ENCODE measurements at places on chromosomes 3 and 15.

DNA sequence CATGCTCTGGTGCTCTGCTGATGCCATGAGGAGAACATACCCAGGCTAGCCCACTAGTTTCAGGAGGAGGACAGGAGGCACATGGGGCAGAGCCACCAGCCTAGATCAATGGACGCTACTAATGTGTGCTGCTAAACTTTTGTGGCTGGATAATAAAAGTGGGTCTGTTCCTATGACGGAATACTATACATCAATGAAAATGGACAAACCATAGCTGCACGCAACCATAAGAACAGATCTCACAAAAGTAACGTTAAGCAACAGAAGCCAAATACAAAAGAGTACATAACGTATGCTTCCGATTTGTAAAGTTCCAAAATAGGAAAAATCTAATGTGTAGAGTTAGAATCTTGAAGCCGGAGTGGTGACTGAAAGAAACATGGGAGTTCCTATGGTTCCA, 11.5 kb downstream of the B4GALT4 start:
- no peak for DNase-seq

- no peak for DNase-seq
These were observed 9.2 kb downstream of the GATA2 start for GRCh38 chr3:128483657-128484403.

GRCh38 chr3:9175421-9175820, 74.0 kb downstream of the SRGAP3 start:
- no peak for DNase-seq

GRCh38 chr15:36742696-36743095, 163.3 kb downstream of the CDIN1 start:
- DNase-seq: no peak

- no peak for DNase-seq
These were observed 68.7 kb upstream of the ADPGK start for GRCh38 chr15:72852273-72852672.

- DNase-seq: no peak
These were observed 172.1 kb upstream of the MITF start for GRCh38 chr3:69567023-69567709.

- DNase-seq: no peak
These were observed 20.0 kb upstream of the ELP6 start for GRCh38 chr3:47533481-47533880.

- no peak for DNase-seq
These were observed 171.4 kb downstream of the NFKBIZ start for GRCh38 chr3:102020735-102021134.

- no peak for DNase-seq
These were observed 46.7 kb downstream of the SLC9C1 start for GRCh38 chr3:112247350-112247749.

DNA sequence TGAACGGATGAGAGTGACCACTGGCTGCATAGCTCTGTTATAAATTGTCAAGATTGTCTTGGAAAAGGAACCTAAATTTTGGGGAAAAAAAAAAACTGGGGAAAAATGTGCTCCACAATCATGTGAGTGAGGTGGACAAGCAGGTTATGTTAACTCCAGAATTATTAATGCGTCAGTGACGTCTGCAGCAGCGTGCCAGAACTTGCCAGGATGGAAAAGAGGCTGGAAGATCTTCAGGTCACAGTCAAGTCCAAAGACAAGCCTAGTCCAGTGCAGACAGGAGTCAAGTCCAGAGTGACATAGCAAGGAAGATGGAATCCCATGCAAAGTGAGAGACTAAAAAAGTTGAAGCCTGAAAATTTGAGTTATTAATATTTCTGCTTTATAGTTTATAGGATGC, 140.6 kb downstream of the RYR3 start:
- DNase-seq: no peak

- DNase-seq: no peak
These were observed 35.0 kb downstream of the ATP2B2 start for GRCh38 chr3:10470120-10471053.

DNA sequence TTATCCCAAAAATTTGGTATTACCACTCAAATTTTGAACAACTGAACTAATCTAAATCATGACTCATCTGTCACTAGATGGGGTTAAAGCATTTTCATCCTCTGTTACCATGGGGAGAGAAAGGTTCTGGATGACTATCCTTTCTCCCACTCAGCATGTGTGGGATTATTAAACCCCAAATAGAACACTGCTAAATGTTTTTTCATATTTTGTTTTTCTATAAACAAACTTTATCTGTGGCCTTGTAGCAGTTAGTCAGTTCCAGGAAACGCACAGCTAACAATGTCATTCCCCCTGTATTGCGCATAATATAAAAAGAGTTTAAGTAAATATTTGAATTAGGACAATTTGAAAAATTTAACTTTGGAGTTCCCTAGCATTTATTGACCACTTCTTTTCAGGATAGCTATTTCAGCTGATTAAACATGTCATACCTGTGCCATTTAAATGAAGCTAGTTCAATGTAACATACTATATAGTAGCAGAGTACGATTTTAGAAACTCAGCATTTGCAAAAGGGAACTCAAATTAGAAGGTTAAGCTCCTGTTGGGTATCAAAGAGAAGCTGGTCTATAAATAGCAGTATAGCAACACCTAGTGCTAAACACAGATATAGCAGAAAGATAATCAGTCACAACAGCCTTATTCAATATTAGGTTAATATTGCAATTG, 9.2 kb upstream of the TMEM212 start:
- no peak for DNase-seq

DNA sequence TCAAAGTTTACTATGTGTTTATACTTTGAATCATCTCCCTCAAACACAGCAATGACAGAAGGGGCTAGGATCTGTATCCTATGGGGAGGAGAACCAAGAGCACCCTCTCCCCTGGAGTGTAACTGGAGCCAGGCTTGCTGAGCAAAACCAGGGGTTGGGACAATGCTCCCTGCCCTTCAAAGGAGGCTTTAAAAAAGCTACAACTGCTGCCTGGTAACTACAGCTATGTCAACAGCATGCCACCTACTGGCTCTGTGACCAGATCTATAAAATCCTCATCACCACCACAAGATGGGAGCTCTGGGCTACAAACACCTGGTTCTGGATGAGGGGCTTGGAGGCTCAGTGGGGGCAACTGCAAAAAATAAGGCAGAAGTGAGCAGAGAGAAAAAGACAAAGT, 61.9 kb downstream of the ANO10 start:
- DNase-seq: no peak

- no peak for DNase-seq
These were observed 99.8 kb downstream of the ATP10A start for GRCh38 chr15:25763331-25763751.

- no peak for DNase-seq
These were observed 971 bp downstream of the CPOX start for GRCh38 chr3:98592345-98592935.

GRCh38 chr3:182596676-182597410, 196.5 kb upstream of the ATP11B start:
- DNase-seq: no peak

- no peak for DNase-seq
These were observed 60.3 kb downstream of the DIPK2A start for GRCh38 chr3:144031938-144032337.

GRCh38 chr3:89558711-89559110, 451.3 kb downstream of the EPHA3 start:
- no peak for DNase-seq

GRCh38 chr3:22734207-22734606, 468.9 kb upstream of the UBE2E2 start:
- no peak for DNase-seq

- DNase-seq: no peak
These were observed 49.3 kb downstream of the STRIT1 start for GRCh38 chr3:155244216-155244615.
